ENCODE measurements at places on chromosomes 12 and 14.

GRCh38 chr12:131345521-131346436, 365.1 kb upstream of the SFSWAP start:
- no peak for DNase-seq

DNA sequence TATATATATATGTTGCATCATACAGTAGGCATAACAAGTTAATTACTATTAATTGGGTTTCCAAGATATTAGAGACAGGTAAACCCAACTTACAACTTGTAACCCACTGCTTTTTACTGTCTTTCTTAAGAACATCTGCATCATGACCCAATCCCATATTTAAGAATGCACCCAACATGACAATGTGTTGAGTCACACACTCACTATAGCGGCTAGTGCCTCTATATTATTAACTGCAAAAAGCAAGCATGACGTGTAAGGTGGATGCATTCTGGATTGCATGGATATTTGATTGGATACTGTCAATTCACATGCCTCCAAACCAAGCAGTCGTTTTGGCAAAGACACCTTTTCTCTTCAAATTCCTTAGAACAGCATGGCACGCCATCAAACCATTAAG, 68.2 kb downstream of the KSR2 start:
- DNase-seq = no peak

GRCh38 chr12:108782971-108783370, 51.7 kb upstream of the CORO1C start:
- DNase-seq = no peak

DNA sequence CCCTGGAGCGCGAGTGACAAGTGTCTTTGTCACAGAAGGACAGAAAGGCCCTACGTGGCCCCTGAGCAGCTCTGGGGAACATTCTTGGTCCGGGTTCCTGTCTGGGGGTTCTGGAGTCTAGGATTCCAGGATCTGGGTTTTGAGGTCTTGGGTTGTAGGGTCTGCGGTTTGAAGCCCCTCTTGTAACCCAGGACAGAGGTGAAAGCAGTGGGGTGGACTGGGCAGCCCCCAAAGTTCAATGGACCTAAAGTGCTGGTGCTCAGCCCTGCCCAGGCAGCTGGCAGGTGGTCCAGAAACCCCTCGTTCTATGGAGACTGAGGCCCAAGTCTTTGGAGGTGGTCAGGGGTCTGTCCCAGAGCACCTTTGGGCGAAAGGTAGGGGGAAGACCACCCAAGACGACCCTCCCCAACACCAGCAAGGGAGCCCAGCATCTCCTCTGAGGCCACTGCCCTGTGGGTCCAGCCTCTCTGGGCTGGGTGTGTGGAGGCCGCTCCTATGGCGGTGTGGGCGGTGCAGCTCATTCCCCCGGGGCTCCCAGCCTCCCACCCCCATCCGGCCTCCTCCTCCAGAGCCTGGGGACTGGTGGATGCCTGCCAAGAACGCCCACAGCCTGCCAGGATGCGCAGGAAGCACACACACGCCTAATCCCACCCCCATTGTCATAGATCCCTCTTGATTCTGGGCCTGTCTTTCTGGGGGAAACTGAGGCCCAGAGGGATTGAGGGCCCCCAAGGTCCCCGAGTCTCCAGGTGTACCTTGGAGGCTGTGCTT, 30.2 kb upstream of the ANKRD9 start:
- DNase-seq = peak; percentile 77

- no peak for DNase-seq
These were observed 194.8 kb downstream of the CAPZA3 start for GRCh38 chr12:18932715-18933114.

DNA sequence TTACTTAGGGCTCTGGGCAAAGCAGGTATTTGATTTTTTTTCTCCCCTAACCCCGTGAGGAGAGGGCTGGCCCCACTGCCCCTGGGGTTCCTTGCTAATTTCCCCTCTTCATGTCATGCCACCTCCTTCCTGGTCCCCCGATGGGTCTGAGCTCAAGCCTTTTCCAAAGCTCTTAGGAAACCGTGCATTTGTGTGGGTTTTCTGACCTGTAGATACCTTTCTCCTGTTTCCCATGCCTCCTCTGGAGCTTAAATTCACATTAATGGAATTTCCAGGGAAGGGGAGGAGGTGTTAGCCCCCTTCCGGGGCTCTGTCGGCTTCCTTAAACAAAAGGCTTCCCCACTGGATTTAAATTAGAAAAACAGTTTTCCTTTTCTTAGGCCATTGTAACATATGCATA, 12.6 kb downstream of the SFSWAP start:
- no peak for DNase-seq

GRCh38 chr12:128581321-128581761, 242.4 kb downstream of the SLC15A4 start:
- no peak for DNase-seq

- DNase-seq = no peak
These were observed 130.7 kb downstream of the TMTC2 start for GRCh38 chr12:82817368-82817767.

DNA sequence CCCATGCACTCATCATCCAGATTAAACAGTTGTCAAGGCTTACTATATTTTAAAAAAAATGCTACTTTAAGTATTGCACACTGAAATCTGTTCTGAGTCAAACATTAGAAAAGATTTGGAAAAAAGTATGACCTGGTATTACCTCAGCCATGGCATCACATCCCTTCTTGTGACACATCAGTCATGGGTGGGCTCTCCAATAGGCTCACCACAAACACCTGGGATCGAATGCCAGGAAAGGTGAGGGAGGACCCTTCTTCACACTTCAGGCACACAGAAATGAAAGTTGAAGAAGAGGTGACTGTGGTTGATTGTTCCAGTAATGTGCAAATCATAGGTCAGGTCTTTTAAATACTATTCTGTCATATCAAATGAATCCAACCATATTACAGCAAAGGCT, 36.6 kb upstream of the GZMB start:
- DNase-seq = no peak

DNA sequence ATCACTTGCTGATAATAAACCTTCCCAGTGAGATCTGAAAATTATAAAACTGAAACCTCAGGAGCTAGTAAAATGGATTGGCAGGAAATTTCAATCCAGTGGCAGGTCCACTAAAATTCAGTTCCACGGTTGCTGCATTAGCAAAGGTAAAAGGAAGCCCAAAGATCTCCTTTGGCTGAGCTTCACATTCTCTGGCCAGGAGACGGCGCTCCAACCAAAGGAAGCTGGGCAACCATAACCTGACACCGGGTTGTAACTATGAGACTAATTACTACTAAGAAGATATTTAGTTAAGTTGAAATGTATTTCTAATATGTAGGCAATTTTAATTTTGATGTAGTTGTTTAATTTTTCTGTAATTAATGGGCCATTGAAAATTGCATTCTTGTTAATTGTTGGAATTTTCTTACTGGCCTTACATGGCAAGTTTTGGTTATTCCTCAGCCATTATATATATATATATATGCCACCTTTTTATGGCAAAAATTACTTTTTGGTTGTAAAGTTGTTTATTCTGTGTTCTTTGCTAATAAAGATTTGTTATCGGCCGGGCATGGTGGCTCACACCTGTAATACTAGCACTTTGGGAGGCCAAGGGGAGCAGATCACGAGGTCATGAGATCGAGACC, 17.0 kb downstream of the OR8S1 start:
- DNase-seq = no peak

- no peak for DNase-seq
These were observed 38.4 kb upstream of the DDX11 start for GRCh38 chr12:31035226-31035625.

GRCh38 chr14:82113710-82114109, 580.1 kb upstream of the SEL1L start:
- no peak for DNase-seq

DNA sequence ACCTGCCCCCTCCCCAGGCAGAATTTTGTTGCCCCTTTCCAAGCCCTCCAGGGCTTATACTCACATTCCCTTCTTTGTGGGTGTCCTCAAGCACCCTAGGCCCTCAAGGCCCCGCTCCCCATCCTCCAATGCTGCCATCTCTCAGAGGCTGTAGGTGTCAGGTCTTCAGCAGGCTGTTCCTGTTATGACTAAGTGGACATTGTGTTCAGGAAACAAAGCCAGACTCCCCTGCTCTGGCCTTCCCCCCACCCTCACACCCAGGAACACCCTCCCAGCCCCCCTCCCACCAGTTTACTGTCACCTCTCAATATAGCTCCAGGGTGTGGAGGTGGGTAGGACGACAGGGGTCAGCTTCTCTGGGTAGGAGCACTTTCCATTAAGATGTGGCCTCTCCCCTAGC, 1.4 kb upstream of the MYH6 start:
- DNase-seq = no peak

DNA sequence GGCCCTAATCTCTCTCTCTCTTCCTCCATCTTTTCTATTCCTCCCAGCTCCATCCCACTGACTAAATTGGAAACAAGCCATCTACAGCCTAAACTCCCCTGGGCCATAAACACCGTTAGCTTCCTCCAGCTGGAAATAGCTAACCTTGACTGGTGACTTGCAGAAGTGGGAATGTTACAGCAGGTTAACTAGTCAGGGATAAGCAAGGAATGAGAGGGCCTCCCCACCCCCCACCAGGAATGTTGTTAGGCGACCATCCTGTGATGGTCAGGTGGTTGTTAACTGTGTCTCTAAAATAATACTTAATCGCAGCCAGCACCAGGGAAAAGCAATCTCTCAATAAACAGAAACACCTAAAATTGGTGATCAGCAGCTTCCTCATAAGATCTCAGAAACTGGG, 40.8 kb downstream of the MIS18BP1 start:
- no peak for DNase-seq

DNA sequence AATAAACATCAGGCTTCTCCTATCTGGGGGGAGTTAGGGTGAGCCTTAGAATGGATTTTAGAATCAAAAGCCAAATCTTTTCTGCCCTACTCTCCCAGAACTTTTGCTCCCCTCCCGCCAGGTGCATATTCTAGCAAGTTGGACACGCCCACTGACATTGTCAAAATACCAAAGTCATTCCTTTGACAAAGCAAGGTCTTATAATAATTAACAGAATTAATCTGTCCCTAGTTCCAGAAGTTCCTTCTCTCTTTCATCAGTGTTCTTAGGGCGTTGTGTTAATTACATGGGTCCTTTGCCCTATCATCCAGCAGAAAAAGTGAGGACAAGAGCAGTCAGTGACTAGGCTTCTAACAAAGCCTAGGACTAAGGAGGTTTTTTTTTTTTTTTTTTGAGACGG, 2.4 kb downstream of the PRR13 start:
- no peak for DNase-seq

DNA sequence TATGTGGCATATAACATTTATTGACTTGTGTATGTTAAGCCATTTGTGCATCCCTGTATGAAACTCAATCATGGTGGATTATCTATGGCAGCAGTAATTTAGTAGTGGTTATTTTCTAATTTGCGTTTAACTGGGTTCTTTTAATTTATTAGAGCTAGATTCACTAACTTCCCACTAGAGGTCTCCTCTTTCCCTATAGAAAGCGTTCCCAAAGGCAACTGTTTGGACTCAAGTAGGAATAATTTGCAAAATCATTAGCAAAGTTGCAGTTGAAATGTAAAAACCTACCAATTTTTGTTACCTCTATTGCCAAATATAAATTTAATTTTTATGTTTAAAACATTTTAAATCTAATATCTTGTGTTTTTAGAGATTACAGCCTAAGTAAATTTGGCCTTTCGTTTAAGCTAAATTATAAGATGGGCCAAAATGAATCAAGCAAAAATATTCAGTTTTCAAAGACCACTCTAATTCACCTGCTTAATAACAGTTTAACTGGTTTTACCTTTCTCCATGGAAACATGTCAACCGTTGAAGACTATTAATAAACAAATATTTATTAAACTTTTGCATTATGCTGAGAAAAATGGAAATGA, 6.0 kb downstream of the DMAC2L start:
- no peak for DNase-seq

GRCh38 chr12:5377997-5378592, 53.8 kb upstream of the NTF3 start:
- DNase-seq = no peak

DNA sequence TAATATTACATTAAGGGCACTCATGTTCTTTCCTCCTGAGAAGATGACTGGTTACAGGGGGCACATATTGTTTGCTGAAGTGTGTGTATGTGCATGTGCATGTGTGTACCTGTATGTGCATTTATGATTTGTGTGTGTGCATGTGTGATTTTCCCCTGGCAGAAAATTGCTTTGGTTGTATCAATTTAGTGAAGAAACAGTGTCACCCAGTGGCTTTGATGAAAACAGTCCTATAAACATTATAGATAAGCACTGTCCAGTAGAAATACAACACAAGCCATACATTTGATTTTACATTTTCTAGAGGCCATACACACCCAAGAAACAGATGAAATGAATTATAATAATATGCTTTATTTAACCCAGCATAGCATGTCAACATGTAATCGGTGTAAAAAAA, 8.6 kb downstream of the PDE3A start:
- DNase-seq = no peak

DNA sequence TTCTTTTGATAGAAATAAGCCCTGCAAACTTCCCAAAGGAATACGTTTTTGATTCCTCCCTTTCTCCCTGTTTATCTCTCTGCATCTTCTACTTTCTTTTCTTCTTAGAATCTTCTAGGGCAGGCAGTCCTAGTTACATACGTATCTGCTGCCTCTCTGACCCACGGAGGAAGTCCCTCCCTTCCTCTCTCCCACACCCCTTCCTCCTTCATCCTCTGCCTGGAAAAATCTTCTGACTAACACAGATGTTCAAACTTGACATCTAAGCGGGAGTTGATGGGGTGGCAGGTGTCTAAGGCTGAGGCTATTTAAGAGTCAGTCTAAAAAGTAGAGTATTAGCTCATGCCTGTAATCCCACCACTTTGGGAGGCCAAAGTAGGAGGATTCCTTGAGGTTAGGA, 88.6 kb downstream of the MAP1LC3B2 start:
- DNase-seq = no peak

GRCh38 chr12:26571560-26571959, 261.4 kb downstream of the ITPR2 start:
- no peak for DNase-seq

DNA sequence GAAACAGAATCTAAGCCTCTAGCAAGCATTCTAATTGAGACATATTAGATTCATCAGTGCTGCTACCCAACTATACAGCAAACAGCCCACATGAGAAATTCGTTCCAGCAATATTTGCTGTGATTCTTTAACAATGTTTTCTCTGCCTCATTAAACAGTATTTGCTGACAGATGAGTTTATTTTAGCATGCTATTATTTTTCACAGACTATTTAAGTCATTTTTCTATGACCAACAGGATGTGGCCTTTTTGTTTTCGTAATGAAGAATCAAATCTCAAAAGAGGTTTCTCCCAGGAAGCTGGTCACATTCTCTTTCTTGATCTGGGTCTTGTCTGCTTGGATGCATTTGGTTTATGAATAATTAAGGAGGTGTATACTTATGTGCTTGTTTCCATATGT, 23.2 kb upstream of the SERPINA12 start:
- DNase-seq = no peak

GRCh38 chr14:91614187-91614586, 104.1 kb upstream of the PPP4R3A start:
- no peak for DNase-seq

DNA sequence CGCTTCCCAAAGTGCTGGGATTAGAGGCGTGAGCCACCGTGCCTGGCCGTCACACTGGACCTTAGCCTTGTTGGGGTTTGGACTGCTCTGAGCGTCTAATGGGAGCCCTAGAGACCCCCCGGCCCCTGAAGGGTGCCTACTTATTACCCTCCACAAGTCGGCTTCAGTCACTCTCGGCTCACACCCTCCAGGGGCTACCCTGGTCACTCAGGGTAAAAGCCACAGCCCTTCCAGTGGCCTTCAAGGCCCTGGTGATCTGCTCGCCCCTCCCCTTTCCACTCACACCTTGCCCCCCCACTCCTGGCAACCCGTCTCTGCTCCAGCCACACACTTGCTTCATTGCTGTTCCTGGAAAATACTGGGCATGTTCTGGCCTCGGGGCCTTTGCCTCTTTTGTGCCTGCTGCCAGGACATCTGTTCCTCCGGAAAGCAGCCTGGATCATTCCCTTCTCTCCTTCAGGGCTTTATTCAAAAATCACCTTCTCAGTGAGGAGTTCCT, 3.6 kb upstream of the MORN3 start:
- no peak for DNase-seq

All from NCI-H1436 treated with DMSO at 0.1 percent for 48 hours (cell line).